ENCODE measurements at places on chromosomes 6 and 20.

DNA sequence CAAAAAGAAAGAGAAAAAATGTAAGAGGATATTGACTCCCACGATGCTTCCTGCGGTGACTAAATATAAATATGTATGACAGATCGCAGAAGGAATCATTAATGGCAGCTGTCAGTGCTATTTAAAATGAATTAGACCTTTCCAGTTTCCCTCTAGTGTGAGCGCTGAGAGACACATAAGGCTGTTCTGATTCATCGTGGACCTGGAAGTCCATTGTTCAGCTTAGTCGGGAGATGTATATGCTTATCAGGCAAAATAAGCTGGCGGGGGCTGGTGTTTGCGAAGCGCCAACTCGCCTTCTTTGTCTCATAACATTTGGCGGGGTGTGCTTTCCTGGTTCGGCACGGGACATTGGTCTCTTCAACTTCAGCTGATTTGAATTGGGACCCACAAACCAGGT is 95.4 kb downstream of the CDH4 start:
- no peak for DNase-seq

DNA sequence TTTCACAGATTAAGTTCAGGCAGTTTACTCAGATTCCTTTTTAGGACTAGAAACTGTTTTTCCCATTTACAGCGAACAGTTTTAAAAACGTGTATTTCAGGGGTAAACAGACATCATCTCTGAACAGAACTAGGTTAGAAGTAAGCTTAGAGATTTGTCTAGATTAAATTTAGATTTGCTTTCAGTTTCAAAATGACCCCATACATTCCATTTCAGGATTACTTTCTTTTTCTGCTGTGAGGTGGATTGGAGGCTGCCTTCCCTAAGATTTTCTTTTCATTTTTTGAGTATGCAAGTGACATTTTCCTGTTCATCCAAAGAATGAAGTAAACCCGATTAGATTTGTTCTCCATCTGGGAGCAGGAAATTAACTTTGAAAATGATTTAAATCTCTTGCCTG is 747.2 kb downstream of the KHDRBS2 start:
- no peak for DNase-seq

DNA sequence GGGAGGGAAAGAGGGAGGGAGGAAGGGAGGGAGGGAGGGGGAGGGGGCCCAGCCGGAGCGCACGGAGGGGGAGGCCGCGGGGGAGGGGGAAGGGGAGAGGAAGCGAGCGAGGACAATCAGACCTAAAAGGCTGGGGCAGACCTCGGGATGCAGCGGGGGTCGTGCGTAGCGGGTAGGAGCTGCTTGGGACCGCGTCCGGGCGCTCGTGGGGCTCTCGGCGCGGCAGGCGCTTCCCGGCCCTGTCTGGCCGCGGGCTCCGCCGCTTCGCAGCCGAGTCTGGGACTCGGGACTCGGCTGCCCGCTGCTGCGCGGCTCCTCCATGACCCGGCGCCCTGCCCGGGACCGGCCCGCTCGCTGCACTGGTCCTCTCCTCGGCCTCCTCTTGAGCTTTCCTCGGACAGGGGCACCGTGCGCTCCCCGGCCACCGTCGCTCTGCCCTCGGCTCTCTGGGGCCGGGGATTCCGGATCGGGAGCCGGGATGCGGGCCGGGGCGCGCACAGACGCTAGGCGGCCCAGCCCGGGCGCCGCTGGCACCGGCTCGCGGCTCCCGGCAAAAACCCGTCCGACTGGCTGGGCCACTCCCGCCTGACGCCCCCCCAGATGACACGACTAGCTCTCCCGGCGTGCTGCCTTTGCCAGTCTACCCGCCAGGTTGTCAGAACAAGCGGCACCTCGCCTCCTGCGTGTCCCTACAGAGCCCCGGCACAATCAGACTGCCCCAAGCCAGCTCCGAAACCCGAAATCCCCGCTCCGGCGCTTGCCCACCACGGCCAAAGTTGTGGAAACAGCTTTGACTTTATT is 2.2 kb downstream of the TFAP2A start:
- no peak for DNase-seq

DNA sequence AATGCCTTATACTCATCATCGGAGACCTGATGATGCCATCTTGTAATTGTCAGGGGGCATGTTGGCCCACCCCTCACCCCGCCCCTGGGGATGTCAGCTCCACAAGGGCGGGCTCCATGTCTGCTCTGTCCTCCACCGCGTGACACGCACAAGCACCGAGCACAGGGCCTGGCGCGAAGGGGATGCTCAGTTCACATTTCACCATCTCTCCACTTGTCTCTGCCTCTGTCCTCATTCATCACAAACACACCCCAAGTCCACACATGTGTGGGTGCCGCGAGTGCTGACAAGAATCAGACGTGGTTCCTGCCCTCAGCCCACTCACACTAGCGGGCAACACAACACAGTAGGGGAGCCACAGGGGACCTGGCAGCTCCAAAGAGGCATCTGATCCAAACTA is 151.2 kb upstream of the PTPN1 start:
- DNase-seq = no peak

DNA sequence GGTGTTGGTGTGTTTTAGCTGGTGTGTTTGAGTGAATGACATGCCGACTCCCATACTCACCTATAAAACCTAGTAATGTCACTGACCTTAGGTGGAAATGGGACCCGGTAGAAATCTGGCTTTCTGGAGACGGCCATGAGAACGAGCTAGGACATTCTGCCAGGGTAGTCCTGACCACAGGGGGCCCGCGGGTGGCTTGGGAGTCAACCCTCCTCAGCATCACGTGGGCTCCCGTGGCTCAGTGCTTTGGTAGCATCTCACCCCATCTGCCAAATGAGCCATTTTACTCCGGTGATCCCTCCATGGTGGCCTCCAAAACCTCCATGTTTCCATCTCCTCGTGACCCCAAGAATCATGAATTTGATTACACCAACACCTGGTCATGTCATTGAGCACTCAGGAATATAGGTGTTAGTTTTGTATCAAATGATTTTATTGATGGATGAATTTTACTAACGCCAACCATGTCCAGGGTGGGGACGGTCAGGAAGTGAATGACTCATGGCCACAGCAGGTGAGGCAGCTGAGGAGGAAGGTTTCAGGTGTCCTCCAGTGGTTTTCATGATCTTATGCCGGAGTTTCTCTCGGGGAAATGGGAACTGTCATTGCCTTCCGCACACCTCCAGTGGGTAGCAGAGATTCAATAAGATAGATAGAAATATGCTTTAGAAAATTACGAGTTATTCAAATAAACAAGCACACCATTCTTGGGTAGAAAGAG is 195.0 kb downstream of the SYNDIG1 start:
- no peak for DNase-seq

DNA sequence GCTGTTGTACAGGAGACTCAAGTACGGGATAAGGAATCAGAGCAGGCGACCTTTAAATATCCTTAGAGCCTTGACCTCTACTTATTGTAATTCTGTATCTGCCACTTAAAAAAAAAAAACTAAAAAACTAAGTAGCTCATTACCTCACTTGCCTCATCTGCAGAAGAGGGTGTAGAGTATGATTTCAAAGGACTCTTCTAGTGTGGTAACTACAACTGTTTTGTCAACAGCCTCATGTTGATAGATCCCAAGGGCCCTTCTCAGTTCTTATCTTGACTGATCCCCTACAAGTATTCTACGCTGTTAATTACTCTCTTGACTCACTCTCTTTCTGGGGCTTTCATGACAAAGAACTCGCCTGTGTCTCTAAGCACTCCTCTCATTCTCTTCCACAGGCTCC is 16.7 kb upstream of the PDYN start:
- DNase-seq = no peak

DNA sequence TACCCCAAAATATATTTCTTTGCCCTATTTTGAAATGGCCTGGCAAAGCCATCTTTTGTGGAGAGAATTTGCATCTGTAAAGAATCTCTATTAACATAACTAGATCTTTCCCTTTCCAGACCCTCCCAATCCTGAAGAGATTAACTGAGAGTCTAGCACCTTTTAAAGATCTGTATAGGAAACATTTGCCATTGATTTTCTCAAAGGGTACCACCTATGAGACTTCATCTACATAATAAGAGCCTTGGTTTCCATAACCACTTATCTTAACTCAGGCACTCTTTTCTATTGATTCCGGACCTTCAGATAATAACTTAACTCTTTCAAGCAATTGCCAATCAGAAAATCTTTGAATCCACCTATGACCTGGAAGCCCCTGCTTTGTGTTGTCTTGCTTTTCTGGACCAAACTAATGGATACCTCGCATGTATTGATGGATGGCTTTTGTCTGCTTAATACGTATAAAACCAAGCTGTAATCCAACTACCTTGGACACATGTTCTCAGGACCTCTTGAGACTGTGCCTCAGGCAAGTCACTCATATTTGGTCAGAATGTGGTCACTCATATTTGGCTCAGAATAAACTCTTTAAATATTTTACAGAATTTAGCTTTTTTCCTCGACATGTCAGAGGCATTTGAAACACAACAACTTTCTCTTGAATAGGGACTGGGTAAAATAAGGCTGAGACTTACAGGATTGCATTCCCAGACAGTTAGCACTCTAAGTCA is 31.4 kb downstream of the SLC22A2 start:
- DNase-seq = no peak

DNA sequence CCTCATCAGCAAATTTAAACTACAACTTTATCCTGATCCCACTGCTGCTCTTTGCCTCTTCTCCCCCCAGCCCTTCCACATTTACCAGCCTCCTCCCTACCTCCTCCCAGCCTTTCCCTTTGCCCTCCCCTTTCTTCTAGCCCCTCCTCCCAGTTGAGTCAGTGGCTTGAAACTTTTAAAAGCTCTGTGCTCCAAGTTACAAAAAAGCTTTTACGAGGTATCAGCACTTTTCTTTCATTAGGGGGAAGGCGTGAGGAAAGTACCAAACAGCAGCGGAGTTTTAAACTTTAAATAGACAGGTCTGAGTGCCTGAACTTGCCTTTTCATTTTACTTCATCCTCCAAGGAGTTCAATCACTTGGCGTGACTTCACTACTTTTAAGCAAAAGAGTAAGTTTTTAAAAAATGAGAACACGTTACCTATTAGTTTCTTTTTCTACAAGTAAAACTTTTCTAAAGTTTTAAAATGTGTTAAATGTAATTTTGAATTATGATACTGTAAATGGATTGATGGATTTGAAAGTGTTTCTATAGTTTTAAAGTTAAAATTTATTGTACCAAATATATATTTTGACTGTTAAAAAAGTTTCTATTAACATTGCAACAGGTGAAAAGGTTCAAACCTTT is at the start of gene GJA1:
TSS of gene GJA1 (plus strand) at position 203 of the 626 bp plus-strand sequence. CDS start 11,202 bp downstream, outside the sequence.
- DNase-seq = peak; percentile 62

- DNase-seq = no peak
Measured at GRCh38 chr6:41970436-41970846, 28.8 kb upstream of the CCND3 start.
